ENCODE measurements at places on chromosomes 13 and 19.
A peak's percentile ranks its signal among the peaks of the same experiment; 100 is the strongest.

DNA sequence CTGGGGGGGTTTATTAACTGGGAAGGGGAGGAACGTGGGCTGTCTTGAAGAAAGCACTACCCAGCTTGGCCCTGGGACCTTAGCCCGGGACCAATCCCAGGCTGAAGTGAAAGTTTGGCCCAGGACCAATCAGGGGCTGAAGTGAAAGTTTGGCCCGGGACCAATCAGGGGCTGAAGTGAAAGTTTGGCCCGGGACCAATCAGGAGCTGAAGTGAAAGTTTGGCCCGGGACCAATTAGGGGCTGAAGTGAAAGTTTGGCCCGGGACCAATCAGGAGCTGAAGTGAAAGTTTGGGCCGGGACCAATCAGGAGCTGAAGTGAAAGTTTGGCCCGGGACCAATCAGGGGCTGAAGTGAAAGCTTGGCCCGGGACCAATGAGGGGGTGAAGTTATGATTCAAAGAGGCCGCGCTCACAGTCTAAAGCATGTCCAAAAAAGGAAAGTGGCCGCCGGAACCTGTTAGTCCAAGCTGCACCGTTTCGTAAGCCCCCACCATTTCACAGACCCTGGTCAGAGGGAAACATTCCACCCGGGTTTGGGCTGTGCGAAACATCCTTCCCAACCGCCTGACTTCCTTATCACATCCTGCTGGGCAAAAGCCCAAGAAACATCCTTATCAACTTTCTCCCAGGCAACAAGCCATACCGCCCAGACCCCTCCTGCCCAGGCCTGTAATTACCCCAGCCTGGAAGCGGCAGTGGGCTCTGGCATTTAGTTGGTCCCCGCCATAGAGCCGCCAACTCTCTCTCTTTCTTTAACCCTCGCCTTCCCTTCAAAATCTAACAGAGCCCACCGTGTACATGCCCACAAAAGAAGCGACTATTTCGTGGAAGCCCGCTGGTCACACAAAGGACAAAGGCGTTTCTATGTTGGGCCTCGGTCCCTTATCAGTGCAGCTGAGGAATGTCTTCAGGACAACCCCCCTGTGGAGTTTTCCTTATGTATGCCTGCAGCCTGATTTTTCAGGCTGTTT, 1.1 kb downstream of the ZNF850 start:
- DNase-seq, result peak; percentile 38

DNA sequence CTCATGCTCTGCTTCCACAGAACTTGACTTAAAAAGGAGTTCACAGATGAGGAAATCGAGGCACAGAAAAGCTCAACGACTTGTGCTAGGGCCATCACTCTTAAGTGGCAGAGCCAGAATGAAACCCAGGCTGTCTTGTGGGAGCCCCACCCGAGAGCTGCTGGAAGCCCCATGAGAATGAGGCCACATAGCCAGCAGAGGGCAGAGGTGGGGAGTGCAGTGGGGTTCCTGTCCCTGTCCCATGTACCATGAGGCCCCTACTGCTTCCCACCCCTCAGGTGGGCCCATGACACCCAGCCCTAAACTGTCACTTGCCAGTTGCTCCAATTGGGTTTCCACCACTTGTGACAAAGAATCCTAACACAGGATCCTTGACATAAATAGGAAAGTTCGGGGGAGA, 175.9 kb downstream of the IRS2 start:
- DNase-seq, result peak; percentile 46

GRCh38 chr19:31175564-31176348, 173.5 kb downstream of the TSHZ3 start:
- no peak for DNase-seq

- no peak for DNase-seq
Observed at GRCh38 chr19:35907377-35907745, 734 bp downstream of the TYROBP start.

Measured in suppressor macrophage treated with lipopolysaccharide for 4 hours (primary cell).